Activated naive CD4-positive, alpha-beta T cell treated with anti-CD3 and anti-CD28 coated beads for 36 hours (primary cell): ENCODE measurements at places on chromosomes 6 and 20. TPM values are rescaled to one million over a fixed set of nuclear protein-coding genes. Genes with fewer than 3 reads are reported as not detected.

- peaks cover 3% of the 10 kb centered on the region for H3K4me1 ChIP-seq
- H3K27ac ChIP-seq = no peak overlapping the region
- no peak overlapping the region for H3K4me3 ChIP-seq
- peaks cover 58% of the 10 kb centered on the region for H3K27me3 ChIP-seq
Measured at GRCh38 chr6:109977791-109978173, 329 bp upstream of the GPR6 start.

The SLC4A11 gene
- 0.91 TPM for total RNA-seq

GRCh38 chr6:113968472-113968871 is 2.5 kb downstream of the HDAC2 start:
- no peaks in the 10 kb centered on the region for H3K36me3 ChIP-seq
- no peak overlapping the region for H3K27ac ChIP-seq
- no peak overlapping the region for H3K4me3 ChIP-seq
- peaks cover 54% of the 10 kb centered on the region for H3K4me1 ChIP-seq
- no peak for DNase-seq

GRCh38 chr6:46098678-46099077 is 31.1 kb upstream of the ENPP4 start:
- H3K4me3 ChIP-seq = no peak overlapping the region
- H3K4me1 ChIP-seq = peaks cover 8% of the 10 kb centered on the region
- no peak for DNase-seq
- peaks cover 29% of the 10 kb centered on the region for H3K36me3 ChIP-seq
- peaks cover 2% of the 10 kb centered on the region for H3K27me3 ChIP-seq

DNA sequence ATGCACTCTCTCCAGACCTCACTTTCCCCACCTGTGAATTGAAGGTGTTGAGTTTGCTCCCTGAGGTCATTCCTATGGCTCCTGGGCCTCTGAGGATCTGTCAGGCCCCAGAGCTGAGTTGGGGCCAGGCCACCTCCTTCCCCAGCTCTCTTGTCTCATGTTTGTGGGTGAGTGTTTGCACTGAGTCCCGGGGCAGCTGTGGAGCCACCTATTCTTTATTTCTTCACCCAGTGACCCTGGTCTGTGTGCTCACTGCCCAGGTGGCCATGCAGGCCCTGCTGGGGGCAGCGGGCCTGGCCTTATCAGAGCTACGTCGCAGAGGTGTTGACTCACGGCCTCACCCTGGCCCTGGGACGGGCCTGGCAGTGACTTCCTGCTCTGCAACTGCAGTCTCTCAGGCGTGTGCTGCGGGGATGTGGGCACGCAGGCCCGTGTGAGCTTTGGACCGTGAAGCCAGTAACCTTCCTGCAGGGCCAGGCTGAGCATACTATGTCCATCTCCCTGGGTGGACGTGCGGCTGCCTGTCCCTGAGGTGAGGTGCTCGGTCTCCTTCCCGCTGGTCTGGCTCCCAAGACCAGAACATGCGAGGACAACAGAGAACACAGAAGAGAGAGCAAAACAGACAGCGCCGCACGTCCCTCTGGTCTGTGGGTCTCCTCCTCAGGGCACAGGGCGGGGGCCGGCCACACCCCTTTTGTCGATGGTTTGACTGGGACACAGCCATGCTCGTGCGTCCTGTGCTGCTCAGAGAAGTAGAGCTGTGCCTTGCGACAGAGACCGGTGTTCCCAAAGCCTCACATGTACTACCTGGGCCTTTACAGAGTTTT is 12.1 kb downstream of the TMEM181 start:
- DNase-seq = no peak
- H3K27ac ChIP-seq = no peak overlapping the region
- peaks cover 41% of the 10 kb centered on the region for H3K4me1 ChIP-seq
- H3K36me3 ChIP-seq = peaks cover 26% of the 10 kb centered on the region
- no peak overlapping the region for H3K4me3 ChIP-seq
- H3K27me3 ChIP-seq = no peaks in the 10 kb centered on the region

The SMOC2 gene
- total RNA-seq = not detected
